Adrenal gland (tissue), 19 donors: ENCODE measurements at places on chromosomes 2 and 18. TPM values are rescaled to one million over a fixed set of nuclear protein-coding genes. Genes with fewer than 3 reads are reported as not detected.

DNA sequence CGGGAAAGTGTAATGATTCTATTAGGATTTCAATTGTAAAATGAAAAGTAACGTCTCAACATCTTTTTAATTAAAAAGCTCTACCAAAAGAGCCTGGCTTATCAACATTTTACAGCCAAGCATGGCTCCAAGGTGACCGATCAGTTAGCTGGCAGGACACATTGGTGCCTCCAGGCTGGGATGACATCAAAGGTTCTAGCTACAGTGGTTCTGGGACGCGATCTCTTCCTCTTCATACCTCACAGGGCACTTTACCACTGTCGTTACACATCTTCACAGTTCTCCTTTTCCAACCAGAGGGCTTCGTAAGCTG is 693 bp downstream of the ORC2 start:
- peak; percentile 43 for DNase-seq

DNA sequence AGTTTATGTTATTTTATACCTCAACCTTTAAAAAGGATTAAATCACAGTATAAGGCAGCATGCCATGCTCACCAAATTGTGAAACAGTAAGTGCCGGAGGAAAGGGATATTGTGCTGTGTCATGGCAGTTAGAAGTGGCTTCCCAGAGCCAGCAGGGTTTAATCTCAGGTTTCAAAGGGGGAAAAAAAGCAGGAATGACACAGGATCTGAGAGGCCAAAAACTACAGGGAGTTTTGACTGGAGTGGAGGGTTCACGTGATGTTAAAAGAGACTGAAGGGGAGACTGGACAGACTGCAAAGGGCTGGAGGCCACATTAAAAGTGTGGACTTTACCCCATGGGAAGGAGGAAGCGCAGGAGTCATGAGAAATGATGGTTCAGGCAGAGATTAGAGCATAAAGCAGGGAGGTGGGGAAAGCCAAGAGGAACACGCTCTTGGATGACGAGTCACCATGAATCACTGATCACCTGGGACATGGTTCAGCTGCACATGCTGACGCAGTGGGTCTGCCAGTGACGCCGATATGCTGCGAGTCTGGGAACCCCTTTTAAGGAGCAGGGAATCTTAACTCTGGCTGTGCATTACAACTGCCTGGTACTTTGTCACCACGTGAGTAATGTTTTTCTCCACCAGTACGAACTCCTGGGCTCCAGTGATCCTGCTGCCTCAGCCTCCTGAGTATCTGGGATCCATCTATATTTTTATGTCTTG is 6.1 kb downstream of the CHMP1B start:
- peak; percentile 67 for DNase-seq

GRCh38 chr2:145199827-145200706 is 680.1 kb upstream of the ZEB2 start:
- DNase-seq: no peak

- no peak for DNase-seq
Observed at GRCh38 chr2:231050018-231050901, 6.4 kb upstream of the PSMD1 start.

GRCh38 chr2:98583276-98583675 is 25.0 kb downstream of the COA5 start:
- DNase-seq: no peak

GRCh38 chr2:146602383-146602782 is 1242.4 kb upstream of the ACVR2A start:
- no peak for DNase-seq

DNA sequence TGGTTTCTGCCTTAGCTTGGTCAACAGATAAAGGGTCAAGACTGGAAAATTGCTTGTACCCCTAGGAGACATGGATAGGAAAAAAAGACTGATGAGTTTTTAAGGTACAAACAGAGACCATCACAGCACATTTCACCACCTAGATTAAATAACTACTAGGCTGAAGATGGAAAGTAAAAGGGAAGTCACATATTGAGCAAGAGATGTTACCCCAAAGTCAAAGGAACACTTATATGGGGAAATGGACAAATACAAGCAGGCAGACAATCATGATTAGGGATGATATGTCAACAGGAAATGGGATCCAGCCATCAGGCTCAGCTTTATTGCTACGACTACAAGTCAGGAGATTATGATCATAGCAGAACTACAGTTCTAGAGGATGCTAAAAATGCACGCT is 1643.1 kb upstream of the CELF4 start:
- DNase-seq: no peak

The EFHD1 gene
- total RNA-seq: 5.0 TPM

The C2orf80 gene
- not detected for total RNA-seq

The NT5C1B gene
- total RNA-seq: not detected

GRCh38 chr2:121884511-121884921 is 129.1 kb downstream of the TSN start:
- no peak for DNase-seq
